Endodermal cell (in vitro differentiated cells): ENCODE measurements at places on chromosomes 1 and 21. TPM values are rescaled to one million over a fixed set of nuclear protein-coding genes. Genes with fewer than 3 reads are reported as not detected.

DNA sequence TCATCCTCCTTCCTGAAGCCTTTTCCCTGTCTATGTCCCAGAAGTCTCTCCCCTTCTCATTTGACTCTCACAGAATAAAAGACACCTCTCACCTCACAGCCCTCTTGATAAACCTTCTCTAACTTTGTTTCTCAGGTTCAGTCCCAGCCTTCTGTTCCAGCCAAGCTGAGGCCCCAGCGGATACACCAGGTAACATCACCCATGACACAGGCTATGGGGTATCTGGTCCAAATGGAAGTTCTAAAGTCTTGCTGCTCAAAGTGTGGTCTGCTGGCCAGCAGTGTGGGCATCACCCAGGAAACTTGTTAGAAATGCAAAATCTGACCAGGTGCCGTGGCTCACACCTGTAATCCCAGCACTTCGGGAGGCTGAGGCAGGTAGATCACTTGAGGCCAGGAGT lies 23.2 kb downstream of the LY9 start:
- no peak overlapping the region for H3K27ac ChIP-seq
- H3K4me3 ChIP-seq = no peak overlapping the region
- no peaks in the 10 kb centered on the region for H3K4me1 ChIP-seq
- no peaks in the 10 kb centered on the region for H3K27me3 ChIP-seq

- H3K36me3 ChIP-seq = no peaks in the 10 kb centered on the region
- H3K27ac ChIP-seq = peak overlapping the region; percentile 45
- DNase-seq = peak; percentile 82
- H3K4me1 ChIP-seq = peaks cover 17% of the 10 kb centered on the region
- no peaks in the 10 kb centered on the region for H3K27me3 ChIP-seq
Measured at GRCh38 chr1:31376375-31377134, 3.7 kb upstream of the FABP3 start.

DNA sequence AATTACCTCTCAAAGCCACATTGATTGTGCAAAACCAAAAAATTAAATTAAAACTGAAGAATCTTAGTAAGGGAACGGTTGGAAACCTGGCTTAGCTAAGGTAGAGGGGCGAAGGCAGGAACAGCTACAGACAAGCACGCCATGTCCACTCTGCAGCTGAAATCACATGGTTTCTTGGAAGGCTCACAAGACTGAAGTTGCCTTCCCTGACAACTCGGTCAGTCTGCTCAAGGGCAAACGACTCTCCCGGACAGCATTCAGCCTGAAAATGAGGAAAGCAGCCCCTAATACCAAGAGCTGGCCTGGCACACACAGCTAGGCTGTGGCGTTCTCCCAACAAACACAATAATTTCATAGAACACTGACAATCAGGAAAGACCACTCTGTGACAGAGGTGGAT lies 22.7 kb upstream of the BECN2 start:
- DNase-seq = no peak
- no peak overlapping the region for H3K4me3 ChIP-seq
- H3K27me3 ChIP-seq = no peaks in the 10 kb centered on the region

The DCST1 gene
- not detected in 2 replicates for total RNA-seq

The FCRL4 gene
- not detected in 2 replicates for total RNA-seq

The FMO2 gene
- not detected in 2 replicates for total RNA-seq

GRCh38 chr1:246681900-246682895 lies 42.0 kb upstream of the SCCPDH start:
- DNase-seq = no peak
- no peak overlapping the region for H3K4me3 ChIP-seq
- no peaks in the 10 kb centered on the region for H3K36me3 ChIP-seq
- no peaks in the 10 kb centered on the region for H3K4me1 ChIP-seq

The AKR7A3 gene
- total RNA-seq = 0.92 and 1.2 TPM in 2 replicates

DNA sequence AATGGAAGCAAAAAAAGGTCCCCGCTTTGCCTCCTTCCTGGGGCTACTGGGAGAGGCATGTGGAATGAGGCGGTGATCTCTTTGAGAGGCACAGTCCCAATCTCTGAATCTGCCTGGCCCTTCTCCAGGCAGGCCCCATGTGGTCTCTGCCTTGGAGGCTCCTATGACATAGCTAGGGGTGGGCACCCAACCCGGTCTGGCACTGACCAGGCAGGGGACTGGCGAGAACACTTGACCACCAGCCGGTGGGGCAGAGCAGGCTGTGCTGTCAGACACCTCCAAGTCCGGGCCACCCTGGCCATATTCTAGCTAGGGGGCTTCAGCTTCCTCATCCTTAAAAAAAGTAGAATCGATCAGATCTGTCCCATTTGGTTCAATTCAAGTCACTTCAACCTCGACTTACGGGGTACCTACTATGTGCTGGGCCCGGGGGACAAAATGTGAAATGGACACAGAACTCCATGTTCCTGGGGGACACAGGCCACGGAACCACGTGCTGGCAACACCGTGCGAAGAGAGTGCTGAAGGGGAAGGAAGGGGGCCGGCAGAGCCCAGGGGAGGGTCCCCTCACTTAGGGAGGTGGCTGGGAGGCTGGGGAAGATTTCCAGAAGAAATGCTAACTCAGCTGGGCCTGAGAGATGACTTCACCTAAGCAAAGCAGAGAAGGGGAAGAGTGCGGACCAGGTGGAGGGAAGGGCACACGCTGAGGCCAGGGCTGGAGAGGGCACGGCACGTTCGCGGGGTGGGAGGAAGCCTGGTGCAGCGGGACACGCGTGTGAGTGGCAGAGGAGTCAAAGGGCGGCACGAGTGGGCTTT lies 33.3 kb downstream of the HSPG2 start:
- peaks cover 38% of the 10 kb centered on the region for H3K36me3 ChIP-seq
- no peaks in the 10 kb centered on the region for H3K27me3 ChIP-seq
- H3K4me1 ChIP-seq = no peaks in the 10 kb centered on the region
- no peak for DNase-seq
